Chondrocyte (in vitro differentiated cells): ENCODE measurements at places on chromosomes 7 and 10. TPM values are rescaled to one million over a fixed set of nuclear protein-coding genes. Genes with fewer than 3 reads are reported as not detected.
A peak's percentile ranks its signal among the peaks of the same experiment; 100 is the strongest.

ERVW-1 gene
- not detected in 3 replicates for total RNA-seq

KLF14 gene
- total RNA-seq, result 0.10 TPM in 1 of 3 replicates, not detected in the others

TRIM73 gene
- total RNA-seq, result 3.1 to 6.6 TPM (median 3.5 TPM) in 3 replicates

NPSR1 gene
- not detected in 3 replicates for total RNA-seq

DNA sequence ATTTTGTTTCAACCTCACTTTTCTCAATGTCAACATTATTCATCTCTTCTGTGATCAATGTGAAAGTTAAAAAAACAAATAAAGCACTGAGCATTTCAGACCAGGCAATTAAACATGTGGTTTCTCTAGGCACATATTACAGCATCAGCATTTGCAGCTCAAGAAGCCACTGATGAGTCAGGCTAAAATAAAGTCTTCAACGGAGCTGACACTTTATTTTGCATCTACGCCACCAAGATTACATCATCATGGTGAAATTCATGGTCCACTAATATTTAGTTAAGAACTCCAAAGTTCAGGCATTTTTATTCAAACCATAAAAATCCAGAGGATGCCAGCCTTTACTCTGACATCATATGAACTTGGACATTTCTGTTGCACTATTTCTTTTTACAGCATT lies 33.0 kb downstream of the MAGI2 start:
- no peaks in the 10 kb centered on the region for H3K36me3 ChIP-seq
- peaks cover 2% of the 10 kb centered on the region for H3K27me3 ChIP-seq
- peak overlapping the region; percentile 65 for H3K27ac ChIP-seq
- H3K4me1 ChIP-seq, result peaks cover 12% of the 10 kb centered on the region

- H3K4me3 ChIP-seq, result no peak overlapping the region
- no peak for DNase-seq
- H3K27ac ChIP-seq, result no peak overlapping the region
- peaks cover 3% of the 10 kb centered on the region for H3K36me3 ChIP-seq
- peaks cover 5% of the 10 kb centered on the region for H3K27me3 ChIP-seq
- peaks cover 3% of the 10 kb centered on the region for H3K4me1 ChIP-seq
These were observed 194.7 kb upstream of the BMPER start for GRCh38 chr7:33710608-33711007.

DNA sequence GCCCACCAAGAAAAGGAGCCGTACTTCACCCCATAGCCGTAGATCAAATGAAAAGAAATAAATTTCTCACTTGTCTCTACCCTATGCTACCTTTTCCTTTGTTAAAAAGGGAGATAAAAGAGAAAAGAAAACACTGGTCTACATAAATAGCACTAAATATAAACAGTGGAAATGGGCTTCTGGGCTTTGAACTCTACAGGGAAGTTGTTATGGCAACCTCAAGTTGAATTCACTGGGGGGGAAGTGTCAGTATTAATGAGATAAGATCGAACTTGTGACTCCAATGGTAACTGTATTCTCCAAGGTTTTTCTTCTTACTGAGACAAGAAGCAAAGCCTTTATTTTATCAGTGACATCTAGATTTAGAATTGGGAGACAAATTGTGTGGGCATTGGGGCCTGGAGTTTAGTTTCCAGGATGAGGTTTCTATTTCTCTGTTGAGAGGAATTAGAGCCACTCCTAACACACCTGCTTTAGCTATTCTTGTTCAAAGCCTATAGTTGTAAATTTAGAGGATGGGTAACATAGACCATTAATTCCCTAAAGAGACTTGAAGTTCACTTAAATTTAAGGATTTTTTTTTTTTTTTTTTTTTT lies 604.3 kb upstream of the GALNT17 start:
- H3K36me3 ChIP-seq, result peaks cover 2% of the 10 kb centered on the region
- H3K27ac ChIP-seq, result no peak overlapping the region
- DNase-seq, result no peak
- H3K4me3 ChIP-seq, result no peak overlapping the region
- H3K27me3 ChIP-seq, result no peaks in the 10 kb centered on the region
- H3K4me1 ChIP-seq, result no peaks in the 10 kb centered on the region

GRCh38 chr10:103506061-103506460 lies 12.6 kb downstream of the NEURL1 start:
- peak; percentile 46 for DNase-seq
- H3K4me1 ChIP-seq, result peaks cover 14% of the 10 kb centered on the region
- H3K4me3 ChIP-seq, result no peak overlapping the region
- H3K36me3 ChIP-seq, result no peaks in the 10 kb centered on the region
